ENCODE measurements at places on chromosomes 4 and X.

- DNase-seq = no peak
These were observed 33.6 kb upstream of the TADA2B start for GRCh38 chr4:7009564-7009963.

GRCh38 chr4:2888886-2889285 is 45.2 kb downstream of the ADD1 start:
- DNase-seq = no peak

GRCh38 chrX:40406330-40406859 is 174.4 kb upstream of the ATP6AP2 start:
- DNase-seq = no peak

DNA sequence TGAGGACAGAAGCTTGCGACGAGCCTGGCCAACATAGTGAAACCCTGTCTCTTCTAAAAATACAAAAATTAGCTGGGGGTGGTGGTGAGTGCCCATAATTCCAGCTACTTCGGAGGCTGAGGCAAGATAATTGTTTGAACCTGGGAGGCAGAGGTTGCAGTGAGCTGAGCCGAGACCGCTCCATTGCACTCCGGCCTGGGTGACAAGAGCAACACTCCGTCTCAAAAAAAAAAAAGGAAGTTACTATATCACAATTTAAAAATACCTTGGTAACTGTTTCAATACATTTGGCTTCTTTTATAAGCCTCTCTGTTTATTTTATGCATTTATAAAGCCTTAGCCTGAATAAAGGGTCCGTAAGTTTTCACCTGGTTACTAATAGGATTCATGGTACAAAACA is 46.6 kb upstream of the CHRNA9 start:
- no peak for DNase-seq

- DNase-seq = peak; percentile 96
These were observed 62.3 kb upstream of the HHIP start for GRCh38 chr4:144583658-144584057.

DNA sequence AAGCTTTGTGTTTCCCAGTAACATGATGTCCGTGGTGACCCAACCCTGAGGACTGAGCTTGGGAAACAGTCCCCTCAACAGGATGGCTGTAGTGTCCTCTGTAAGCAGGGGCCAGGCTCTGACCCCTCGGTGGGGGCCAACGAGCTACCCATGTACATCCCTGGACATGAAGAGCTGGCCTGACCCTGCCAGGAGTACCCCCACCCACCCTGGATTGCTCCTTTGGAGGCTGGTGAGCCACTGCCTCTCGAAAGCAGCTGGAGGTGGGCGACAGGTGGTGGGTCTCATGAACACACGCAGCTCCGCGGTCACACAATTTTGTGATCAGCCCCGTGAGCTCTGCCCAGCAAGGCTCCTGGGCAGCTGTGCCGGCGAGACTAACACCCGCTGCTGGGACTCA is 33.5 kb downstream of the NSG1 start:
- DNase-seq = no peak

DNA sequence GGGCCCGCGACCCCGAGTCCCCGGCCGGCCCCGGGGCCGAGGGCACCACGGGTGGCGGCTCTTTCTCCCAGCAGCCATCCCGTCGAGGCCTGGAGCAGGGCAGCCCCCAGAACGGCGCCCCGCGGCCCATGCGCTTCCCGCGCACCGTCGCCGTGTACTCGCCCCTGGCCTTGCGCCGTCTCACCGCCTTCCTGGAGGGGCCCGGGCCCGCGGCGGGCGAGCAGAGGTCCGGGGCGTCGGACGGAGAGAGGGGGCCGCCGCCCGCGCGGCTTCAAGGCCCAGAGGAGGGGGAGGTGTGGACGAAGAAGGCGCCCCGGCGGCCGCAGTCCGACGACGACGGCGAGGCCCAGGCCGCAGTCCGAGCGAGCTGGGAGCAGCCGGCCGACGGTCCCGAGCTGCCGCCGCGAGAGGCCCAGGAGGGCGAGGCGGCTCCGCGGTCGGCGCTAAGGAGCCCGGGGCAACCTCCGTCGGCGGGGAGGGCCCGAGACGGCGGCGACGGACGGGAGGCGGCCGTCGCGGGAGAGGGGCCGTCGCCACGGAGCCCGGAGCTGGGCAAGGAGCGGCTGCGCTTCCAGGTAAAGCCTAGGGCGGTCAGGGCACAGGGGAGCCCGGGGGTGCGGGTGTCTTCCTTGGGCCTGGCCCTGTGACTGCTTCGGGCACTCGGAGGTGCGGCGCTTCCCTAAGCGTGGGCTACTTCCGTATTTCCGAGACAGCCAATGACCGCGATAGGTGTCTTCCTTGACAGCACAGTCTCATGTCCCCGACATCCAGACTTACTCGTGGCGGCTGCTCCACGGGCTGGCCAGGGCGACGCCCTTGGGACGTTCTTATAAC is 845 bp downstream of the ZAR1 start:
- DNase-seq = no peak

- peak; percentile 56 for DNase-seq
These were observed 494.3 kb downstream of the IL15 start for GRCh38 chr4:142130666-142131065.

- DNase-seq = no peak
These were observed 65.1 kb downstream of the GPR143 start for GRCh38 chrX:9700555-9700954.

DNA sequence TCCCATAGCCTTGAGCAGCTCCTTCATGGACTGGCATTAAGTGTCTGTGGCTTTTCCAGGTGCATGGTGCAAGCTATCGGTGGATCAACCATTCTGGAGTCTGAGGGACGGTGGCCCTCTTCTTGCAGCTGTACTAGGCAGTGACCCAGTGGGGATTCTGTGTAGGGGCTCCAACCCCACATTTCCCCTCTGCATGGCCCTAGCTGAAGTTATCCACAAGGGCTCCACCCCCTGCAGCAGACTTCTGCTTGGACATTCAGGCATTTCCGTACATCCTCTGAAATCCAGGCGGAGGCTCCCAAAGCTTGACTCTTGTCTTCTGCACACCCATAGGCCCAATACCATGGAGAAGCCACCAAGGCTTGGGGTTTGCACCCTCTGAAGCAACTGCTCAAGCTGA is 89.3 kb upstream of the PGRMC2 start:
- no peak for DNase-seq

- DNase-seq = no peak
These were observed 51.7 kb upstream of the PJA1 start for GRCh38 chrX:69216911-69217310.

- no peak for DNase-seq
These were observed 359.5 kb upstream of the FGF16 start for GRCh38 chrX:77087529-77088169.

GRCh38 chr4:7398104-7398423 is 36.7 kb downstream of the PSAPL1 start:
- peak; percentile 7 for DNase-seq

DNA sequence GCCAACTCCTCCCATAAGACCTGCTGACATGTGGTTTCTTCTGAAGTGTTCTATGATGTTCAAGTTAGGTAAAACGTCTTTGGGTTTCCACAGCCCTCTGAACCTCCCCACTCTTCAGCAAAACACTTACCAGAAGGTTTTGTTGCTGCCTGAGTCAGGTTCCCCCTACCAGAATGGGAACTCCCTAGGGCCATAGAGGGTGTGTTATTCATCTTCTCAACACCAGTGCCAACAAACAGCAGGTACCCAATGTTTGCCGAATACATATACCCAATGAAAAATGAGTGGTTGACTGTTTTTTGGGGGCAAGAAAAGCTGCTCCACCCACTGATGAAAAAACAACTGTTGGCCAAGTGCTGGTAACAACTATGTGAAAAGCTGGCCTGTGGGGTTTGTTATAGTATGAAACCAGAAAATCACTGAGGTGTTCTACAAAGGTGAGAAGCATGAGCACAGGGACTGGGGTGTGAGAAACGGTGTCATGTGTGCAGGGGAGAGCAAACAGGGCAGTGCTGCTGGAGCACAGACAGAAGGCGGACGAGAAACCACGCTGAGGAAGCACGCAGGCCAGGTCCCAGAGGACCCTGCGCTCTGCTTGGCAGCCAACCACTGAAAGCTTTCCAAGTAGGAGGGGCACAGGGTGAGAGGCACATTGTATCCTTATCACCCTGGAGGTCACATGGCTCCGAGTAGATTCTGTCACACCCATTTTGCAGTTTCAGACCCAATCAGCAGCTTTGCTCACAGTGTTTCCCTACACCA is 28.8 kb downstream of the ATP8A1 start:
- DNase-seq = no peak

DNA sequence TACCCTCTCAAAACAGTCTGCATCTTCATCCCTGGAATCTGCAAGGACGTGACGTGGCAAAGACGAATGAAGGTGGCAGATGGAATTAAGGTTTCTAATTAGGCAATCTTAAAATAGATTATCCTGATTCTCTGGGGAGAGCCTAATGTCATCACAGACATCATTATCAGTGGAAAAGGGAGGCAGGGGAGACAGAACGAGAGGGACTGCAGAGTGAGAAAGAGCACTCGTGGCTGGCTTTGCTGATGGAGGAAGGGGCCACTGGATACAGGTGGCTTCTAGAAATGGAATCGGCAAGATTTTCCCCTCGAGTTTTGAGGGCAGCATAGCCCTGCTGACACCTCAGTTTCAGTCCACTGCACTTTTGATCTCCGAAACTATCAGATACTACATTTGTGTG is 110.6 kb downstream of the ASMT start:
- DNase-seq = no peak

- no peak for DNase-seq
These were observed 120.5 kb upstream of the FAT1 start for GRCh38 chr4:186844059-186844681.

GRCh38 chr4:119471259-119471658 is 149.3 kb upstream of the FABP2 start:
- no peak for DNase-seq

All from renal cortical epithelial cell (primary cell).